Stimulated activated CD8-positive, alpha-beta memory T cell treated with anti-CD3 and anti-CD28 coated beads, Interleukin-2, amount 100 ng/mL, for 1 hour (primary cell): ENCODE measurements at places on chromosomes 11 and 22.

GRCh38 chr11:73197348-73197747 is 20.7 kb upstream of the P2RY2 start:
- DNase-seq = no peak

DNA sequence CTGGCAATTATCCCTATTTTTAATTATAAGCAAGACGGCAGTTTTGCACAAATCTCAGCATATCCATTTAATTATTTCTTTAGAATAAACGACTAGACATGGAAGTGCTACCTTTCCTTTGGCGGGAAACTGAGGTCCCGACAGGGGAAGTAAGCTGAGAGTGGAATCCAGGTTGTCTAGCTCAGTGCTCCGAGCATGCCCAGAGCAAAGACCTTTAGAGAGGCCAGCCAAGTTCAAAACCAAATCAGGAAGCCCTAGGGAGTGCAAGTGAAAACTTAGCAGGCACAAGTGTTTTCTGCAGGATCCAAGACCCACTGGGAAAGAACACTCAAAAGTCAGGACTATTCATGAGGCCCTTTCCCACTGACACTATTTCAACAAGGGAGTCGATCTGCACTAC is 22.7 kb upstream of the SCN2B start:
- no peak for DNase-seq

DNA sequence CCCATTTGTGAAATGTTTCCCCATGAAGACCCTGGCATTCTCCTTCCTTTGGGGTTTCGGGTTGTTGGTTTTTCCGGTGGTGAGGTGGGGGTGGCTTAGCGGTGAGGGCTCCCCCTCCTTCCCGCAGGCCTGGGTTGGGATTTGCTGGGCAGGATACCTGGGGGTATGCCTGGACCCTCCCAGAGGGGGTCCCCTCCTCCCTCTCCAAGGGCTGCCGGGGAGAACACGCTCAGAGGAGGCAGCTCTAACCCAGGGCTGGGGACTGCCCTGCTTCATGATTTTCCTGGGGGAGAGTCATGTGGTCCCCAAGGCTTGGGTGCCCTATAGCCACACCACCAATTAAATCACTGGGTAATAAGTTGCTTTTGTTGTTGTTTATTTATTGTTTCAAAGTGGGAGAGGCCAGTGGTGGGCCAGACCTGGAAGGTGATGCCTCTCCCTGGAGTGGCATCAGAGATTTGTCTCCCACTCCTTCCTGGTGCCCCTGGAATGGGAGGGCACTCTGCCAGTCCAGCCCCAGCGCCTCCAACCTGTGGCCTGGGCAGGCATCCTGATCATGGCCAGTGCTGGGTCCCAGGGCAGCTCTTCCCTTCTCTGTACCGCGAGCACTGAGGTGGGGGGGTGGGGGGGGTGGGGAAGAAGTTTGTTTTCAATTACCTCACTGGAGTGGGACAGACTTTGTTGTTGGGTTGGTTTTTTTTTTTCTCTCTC is 1.3 kb upstream of the CLCF1 start:
- DNase-seq = no peak

- DNase-seq = no peak
Measured at GRCh38 chr11:72441752-72442207, 7.4 kb upstream of the CLPB start.

DNA sequence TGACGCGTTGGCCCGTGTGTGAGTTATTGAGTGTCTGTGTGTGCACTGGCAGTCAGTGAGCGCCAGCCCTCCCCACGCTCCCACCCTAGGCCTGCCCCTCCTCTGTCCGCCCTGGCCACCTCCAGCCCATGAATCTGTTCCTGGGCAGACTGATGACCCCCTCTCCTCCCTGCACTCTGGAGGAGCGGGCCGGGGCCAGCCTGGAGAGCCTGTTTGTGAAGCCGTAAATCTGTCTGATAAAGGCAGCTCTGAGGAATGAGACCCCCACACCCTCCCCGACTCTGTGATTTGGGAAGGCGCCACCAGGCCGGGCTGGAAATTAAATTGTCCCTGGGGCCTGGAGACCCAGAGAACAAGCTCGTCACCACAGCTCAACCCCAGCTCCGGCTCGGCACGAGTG is 8.6 kb downstream of the TSSC4 start:
- DNase-seq = no peak

GRCh38 chr11:34233215-34233614 is 124.6 kb downstream of the ABTB2 start:
- DNase-seq = no peak

DNA sequence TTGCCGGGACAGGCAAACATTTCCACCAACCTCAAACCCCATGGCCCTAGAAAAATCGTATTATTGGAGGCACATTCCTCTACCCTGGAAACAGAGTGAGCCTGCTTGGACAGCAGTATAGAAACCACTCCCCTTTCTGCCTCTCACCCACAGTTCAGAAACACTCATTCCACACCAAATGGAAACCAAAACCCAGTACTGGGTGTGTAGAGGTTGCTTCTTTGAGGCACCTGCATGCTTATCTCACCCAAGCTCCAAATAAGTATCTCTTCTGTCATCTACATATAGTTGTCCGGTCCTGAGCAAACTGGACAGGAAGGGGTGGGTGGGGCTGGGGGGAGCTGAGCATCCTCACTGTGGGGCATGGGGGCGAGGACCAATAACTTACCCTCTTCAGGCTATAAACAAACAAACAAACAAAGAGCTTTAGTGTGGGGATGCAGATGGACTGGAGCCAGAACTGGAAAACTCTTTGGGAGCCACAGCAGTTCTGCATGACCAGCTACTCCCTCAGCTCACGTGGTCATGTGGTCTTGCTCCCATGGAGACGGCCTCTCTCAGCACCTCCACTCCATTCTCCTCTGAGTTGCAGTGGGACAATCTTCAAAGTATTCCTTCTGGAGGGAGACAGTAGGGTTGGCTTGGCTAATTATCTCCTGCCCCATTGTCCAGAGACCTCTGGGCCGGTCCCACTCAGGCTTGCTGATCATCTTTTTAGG is 1.0 kb upstream of the PLAAT2 start:
- no peak for DNase-seq

DNA sequence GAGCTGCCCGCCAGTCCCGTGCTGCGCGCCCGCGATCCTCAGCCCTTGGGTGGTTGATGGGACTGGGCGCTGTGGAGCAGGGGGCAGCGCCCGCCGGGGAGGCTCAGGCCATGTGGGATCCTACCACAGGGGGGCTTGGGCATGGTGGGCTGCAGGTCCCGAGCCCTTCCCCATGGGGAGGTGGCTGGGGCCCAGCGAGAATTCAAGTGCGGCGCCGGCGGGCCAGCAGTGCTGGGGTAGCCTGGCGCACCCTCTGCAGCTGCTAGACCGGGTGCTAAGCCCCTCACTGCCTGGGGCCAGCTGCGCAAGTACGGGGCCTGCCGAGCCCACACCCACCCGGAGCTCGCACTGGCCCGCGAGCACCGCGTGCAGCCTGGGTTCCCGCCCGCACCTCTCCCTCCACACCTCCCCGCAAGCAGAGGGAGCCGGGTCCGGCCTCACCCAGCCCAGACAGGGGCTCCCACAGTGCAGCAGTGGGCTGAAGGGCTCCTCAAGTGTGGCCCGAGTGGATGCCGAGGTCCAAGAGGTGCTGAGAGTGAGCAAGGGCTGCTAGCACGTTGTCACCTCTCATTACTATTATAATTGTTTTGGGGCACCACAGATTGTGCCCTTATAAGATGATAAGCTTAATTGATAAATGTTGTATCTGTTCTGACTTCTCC is 333.2 kb downstream of the CASP12 start:
- no peak for DNase-seq

- no peak for DNase-seq
Measured at GRCh38 chr11:123470842-123471241, 40.8 kb downstream of the GRAMD1B start.

- DNase-seq = no peak
Measured at GRCh38 chr11:1121331-1121812, 36.4 kb upstream of the MUC5AC start.

- DNase-seq = no peak
Measured at GRCh38 chr11:6736495-6737121, 35.2 kb downstream of the OR2AG2 start.

GRCh38 chr22:44025171-44026065 is 1.3 kb downstream of the PARVB start:
- no peak for DNase-seq

DNA sequence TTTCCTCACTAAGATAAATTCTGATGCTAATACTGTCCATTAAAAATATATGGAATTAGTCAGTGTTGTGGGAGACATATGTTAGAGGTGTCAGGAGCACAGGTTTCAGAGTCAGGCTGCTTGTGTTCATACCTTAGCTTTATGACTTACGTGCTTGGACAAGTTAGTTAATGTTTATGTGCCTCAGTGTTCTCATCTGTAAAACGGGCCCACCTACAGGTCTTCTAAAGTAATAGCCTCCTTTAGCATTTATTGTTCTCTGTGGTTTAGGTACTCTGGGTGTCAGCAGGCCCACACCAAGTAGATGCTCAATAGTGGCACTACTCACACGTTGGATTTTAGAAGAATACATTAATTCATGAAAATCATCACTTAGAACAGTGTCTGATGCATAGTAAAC is 308.7 kb upstream of the ZC3H12C start:
- DNase-seq = no peak

- DNase-seq = no peak
Measured at GRCh38 chr11:69718147-69718546, 14.3 kb upstream of the FGF19 start.

- no peak for DNase-seq
Measured at GRCh38 chr11:79110321-79110720, 330.5 kb downstream of the TENM4 start.

GRCh38 chr22:24156141-24156912 is 25.0 kb upstream of the SUSD2 start:
- DNase-seq = peak; percentile 36
